Left renal pelvis (tissue), 4 donors: ENCODE measurements at places on chromosomes 12 and 14.

- no peak for DNase-seq
Observed at GRCh38 chr12:6647083-6647604, at the start of gene ACRBP. ACRBP (minus strand) TSS chr12:6647432; CDS start chr12:6647366, 66 bp downstream.

- no peak for DNase-seq
Observed at GRCh38 chr12:69211160-69211559, 28.2 kb upstream of the CPSF6 start.

DNA sequence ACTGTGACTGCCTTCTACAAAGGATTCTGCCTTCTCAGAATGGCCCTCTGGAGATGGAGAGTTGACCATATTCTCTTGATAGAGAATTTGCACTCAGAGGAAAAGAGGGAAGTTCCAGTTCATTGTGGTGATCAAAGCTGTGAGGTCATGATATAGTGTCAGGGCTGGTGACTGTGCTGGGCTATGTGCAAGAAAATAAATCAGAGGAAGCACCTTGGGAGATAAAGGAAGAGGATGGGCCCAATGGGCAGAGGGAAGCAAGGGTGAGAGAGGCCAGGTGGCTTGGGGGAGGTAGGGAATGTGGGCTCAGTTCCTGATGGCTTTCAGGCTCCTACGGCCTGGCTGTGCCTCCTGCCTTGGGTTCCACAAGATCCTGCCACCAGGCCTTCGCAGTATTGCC, 145.8 kb downstream of the SLC8A3 start:
- no peak for DNase-seq

DNA sequence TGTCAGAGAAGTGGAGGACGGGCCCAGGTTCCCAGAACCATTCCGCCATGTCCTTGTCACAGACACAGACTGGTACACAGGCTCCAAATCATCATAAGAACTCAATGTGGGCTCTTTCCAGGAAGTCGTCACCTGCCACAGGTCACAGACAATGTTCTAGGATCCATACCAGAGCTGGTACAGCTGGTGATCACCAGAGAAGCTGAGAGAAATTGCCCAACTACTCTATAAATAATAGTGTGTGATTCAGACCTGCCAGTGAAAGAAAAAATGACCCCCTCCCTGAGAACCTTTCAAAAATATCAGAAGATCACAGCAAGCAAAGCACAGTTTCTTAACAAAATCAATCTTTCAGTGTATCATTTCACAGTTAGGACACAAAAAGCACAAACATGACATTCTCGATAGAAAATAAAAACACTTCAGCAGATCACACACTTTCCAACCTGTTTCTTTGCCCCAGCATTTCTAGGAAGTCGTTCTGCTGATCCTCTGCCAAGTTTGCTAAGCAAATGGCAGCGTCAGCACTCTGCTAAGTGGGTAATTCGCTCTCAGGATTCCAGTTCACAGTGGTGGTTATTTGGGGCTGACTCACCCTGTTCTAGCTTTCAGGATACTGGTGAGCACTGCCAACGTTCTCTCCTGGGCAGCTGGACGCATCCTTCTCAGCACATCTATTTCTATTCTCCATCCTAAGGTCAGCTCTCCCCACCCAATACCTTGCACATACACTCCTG, 223.3 kb upstream of the SFSWAP start:
- no peak for DNase-seq

GRCh38 chr14:51544901-51545300, 106.8 kb upstream of the FRMD6 start:
- DNase-seq: no peak

- DNase-seq: no peak
Observed at GRCh38 chr12:12979126-12979525, 20.9 kb downstream of the HEBP1 start.

- no peak for DNase-seq
Observed at GRCh38 chr14:95895720-95896119, 19.1 kb downstream of the TUNAR start.

DNA sequence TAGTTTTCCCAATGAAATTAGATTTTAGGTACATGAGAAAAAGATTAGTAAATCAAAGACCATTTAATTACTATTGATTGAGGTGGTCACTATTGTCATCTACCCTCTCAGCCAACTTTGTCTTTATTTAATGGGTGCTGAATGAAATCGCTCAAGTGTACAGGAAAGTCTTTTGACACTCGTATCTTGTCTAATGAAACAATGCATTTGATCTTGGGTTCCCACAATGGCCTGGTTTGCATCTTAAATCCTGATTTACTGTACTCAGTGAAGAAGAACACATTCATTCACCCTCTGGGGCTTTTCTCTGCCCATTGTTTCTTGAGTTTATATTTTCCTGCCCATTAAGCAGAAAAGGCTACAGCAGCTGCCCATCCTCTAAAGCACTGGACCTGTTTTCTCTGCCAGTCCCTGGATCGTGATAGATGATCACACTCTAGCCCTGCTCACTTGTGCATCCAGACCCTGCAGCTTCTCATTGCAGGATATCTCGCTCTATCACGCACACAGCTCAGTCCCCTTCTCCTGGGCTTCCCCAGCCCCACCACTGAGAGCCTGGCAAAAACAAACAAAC, 1369.3 kb downstream of the AACS start:
- no peak for DNase-seq

GRCh38 chr14:72663956-72664650, 229.8 kb downstream of the DPF3 start:
- DNase-seq: no peak

- no peak for DNase-seq
Observed at GRCh38 chr12:57518176-57518919, 2.0 kb downstream of the DDIT3 start.

DNA sequence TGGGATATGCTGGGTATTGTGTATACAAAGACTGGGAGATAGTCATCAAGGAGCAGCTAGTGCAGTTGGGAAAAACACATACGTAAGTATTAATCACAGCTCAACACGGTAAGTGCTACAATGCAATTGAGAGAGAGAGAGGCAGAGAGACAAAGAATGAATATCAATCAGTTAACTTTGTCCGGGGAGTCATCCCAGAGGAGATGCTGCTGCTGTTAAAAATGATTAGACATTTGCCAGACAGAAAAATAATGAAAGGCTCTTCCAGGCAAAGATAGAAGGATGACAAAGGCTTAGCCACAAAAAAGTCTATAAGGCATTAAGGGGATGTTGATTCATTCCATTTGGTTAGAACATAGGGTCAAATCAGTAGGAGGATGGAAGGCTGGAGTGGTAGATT, 45.1 kb downstream of the AKAP6 start:
- DNase-seq: no peak

DNA sequence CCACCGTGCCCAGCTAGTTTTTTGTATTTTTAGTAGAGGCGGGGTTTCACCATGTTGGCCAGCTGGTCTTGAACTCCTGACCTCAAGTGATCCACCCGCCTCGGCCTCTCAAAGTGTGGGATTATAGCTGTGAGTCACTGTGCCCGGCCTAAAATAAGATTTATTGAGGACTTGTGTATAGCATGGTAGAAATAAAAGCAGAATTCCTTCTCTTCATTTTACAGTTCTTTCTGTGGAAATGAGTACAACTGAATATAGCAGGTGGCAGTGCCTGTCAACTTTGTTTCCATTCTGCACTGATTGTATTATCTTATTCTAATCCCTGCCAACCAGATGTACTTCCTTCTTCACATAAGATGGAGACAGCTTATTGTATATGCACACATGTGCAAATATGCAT, 41.0 kb downstream of the DIP2B start:
- no peak for DNase-seq

DNA sequence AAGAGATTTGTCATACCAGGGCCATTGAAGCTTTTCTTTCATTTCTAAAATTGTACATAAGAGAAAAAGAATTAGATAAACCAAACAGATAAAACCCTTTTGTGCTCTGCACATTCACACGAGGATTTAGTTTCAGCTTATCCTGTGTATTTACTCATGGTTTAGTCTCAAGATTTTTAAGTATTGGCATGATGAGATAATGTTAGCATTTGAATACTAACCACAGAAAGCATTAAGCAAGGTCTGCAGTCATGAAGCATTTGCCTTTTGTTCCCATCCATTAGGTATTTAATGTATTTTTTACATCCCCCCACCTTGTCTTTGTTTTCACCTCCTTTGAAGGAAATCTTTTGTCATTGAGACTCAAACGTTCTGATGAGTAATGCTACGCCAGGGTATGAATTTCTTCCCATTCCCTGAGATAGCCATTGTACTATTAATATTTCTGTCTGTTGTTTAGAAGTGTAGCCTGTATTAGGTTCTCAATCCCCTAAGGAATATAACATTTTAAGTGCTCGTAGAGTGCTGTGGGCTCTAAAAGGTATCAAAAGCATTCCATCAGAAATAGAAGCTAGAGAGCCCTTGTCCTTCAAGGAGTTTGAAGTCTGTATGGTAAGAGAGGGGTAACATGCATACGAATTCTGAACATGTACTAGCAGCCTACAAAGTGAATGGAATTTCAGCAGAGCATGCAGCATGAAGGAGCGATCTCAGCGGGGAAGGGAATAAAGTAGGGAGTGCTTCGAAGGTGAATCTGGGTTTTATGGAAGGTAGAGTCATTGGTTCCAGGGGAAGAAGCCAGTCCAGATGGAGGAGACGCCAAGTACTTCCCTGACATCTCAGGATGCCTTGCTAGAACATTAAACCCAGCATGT, 22.3 kb downstream of the CRADD start:
- no peak for DNase-seq

DNA sequence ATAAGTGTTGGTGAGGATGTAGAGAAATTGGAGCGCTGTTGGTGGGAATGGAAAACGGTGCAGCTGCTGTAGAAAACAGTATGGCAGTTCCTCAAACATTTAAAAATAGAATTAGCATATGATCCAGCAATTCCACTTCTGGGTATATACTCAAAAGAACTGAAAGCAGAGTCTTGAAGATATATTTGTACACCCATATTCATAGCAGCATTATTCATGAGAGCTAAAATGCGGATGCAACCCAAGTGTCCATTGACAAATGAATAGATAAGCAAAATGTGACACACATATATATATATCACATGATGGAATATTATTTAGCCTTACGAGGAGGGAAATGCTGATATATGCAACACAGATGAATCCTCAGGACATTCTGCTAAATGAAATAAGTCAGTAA, 84.7 kb upstream of the CEP83 start:
- DNase-seq: no peak

DNA sequence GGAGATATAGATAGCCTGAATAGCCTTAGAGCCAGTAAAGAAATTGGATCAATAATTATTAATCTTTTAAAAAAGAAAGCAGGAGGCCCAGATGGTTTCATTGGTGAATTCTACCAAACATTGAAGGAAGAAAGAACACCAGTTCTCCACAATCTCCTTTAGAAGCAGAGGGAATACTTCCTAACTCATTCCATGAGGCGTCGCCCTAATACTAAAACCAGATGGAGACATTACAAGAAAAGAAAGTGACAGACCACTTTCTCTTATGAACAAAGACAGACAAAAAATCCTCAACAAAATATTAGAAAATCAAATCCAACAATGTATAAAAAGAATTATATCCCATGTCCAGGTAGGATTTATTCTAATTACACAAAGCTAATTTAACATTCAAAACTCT, 362.6 kb downstream of the BCAT1 start:
- DNase-seq: no peak

DNA sequence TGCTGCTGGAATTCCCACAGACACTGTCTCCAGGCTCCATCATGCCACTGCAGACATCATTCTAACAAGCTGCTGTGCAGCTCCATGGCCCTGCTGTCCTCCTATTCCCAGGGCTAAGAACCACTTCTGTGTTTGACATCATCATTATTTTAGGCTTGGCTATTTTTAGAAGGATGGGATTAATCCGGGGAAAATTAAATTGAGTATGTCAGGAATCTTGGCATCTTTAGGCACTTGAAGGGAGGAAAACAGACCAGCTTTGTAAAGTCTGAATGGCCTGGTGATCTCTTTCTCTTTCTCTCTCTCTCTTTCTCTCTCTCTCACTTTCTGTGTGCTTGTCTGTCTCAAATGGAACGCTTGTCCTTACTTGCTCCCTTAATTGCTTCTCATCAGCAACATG, 568.3 kb upstream of the FLRT2 start:
- DNase-seq: no peak

GRCh38 chr12:51434305-51434704, 9.7 kb downstream of the SLC4A8 start:
- DNase-seq: no peak

- no peak for DNase-seq
Observed at GRCh38 chr14:91751719-91752118, 19.8 kb upstream of the CATSPERB start.

GRCh38 chr12:57012600-57013465, 3.5 kb downstream of the TAC3 start:
- DNase-seq: no peak

- DNase-seq: no peak
Observed at GRCh38 chr12:115267464-115267863, 583.5 kb upstream of the TBX3 start.

- no peak for DNase-seq
Observed at GRCh38 chr14:100350986-100351385, 27.8 kb downstream of the SLC25A47 start.

DNA sequence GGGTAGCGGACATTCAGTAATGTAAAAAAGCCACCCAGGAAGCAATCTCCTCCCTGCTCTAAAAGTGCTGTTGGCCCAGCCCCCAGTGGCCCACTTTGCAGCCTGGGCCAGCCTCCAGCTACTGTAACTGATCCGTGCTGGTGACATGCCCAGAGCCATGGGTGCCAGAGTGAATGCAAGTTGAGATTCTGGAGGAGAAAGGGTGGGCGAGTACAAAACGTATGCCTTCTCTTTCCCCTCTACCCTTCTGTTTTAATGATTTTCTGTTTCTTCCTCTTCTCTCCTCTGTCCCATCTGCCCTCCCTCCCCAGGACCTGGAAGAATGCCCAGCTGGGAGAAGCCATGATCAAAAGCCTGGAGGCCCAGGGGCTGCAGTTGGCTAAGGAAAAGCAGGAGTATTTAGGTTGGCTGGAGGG, 16.9 kb downstream of the PLEKHD1 start:
- DNase-seq: no peak

GRCh38 chr14:34851395-34851794, 23.8 kb downstream of the BAZ1A start:
- DNase-seq: no peak

DNA sequence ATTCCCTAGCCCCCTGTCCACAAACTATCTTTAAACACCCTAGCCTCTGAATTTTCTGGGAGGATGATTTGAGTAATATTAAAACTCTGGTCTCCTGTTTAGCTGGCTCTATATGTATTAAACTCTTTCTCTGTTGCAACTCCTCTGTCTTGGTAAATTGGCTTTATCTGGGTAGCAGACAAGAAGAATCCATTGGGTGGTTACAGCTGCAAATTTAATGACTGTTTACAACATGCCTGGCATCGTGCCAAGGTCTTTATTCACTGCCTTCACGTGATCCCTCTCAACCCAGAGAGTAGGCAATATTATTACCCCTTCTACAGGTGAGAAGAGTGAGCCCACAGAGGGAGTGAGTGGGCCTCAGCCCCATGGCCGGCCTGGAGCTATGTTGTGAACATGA, 77.8 kb upstream of the MYL2 start:
- DNase-seq: no peak

- no peak for DNase-seq
Observed at GRCh38 chr14:37406095-37406494, 189.0 kb downstream of the FOXA1 start.

- no peak for DNase-seq
Observed at GRCh38 chr12:15320881-15321280, 1.4 kb upstream of the PTPRO start.

GRCh38 chr12:25099010-25099409, 96.0 kb downstream of the DNAI7 start:
- DNase-seq: no peak
